ENCODE measurements at places on chromosomes 5 and 9.

- DNase-seq, result no peak
Measured at GRCh38 chr5:107195890-107196395, 474.8 kb downstream of the EFNA5 start.

- DNase-seq, result no peak
Measured at GRCh38 chr5:76469656-76470290, 66.7 kb downstream of the IQGAP2 start.

GRCh38 chr9:2319421-2319820 lies 302.2 kb upstream of the VLDLR start:
- no peak for DNase-seq

GRCh38 chr5:28691526-28691925 lies 1653.1 kb upstream of the CDH9 start:
- DNase-seq, result no peak

GRCh38 chr9:74443036-74443750 lies 53.9 kb upstream of the RORB start:
- DNase-seq, result no peak

DNA sequence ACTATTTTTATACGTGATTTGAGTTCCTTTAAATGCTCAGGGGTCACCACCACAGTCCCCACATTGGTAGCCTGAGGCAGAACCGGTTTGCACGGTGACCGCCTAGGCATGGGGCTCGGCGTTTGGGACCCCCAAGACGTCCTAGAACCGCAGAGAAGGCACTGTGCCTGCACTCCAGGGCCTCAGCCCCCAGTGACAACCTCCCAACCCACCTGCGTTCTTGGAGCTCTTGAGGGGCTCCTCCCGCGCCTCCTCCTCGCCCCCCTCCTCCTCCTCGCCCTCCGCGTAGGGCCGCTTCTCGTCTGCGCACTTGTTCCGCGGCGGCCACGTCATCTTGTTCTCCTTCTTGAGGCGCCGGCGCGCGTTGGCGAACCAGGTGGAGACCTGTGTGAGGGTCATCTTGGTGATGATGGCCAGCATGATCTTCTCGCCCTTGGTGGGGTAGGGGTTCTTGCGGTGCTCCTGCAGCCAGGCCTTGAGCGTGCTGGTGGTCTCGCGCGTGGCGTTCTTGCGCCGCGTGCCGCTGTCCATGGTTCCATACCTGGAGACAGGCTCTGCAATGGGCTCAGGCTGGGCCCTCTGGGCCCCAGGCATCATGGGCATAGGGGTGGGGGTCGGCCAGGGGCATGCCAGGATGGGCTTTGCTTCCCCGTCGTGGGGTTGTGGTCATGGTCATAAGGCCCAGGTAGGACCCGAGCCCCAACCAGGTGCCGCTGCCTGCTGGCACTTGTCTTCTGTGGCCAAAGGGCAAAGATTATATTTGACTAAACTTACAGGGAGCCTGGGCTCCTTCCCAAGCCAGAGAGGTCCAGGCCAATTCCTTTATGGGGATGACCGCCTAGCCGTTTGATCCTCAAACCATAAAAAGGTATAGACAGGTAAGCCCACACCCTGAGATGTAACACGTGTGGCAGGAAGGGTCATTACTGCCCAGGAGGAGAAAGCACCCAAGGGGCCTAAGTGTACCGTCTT lies 3.1 kb downstream of the IRX4 start:
- DNase-seq, result no peak

GRCh38 chr9:88302579-88303324 lies 85.5 kb upstream of the SPIN1 start:
- no peak for DNase-seq

- DNase-seq, result no peak
Measured at GRCh38 chr9:93301911-93302541, 118.1 kb downstream of the WNK2 start.

DNA sequence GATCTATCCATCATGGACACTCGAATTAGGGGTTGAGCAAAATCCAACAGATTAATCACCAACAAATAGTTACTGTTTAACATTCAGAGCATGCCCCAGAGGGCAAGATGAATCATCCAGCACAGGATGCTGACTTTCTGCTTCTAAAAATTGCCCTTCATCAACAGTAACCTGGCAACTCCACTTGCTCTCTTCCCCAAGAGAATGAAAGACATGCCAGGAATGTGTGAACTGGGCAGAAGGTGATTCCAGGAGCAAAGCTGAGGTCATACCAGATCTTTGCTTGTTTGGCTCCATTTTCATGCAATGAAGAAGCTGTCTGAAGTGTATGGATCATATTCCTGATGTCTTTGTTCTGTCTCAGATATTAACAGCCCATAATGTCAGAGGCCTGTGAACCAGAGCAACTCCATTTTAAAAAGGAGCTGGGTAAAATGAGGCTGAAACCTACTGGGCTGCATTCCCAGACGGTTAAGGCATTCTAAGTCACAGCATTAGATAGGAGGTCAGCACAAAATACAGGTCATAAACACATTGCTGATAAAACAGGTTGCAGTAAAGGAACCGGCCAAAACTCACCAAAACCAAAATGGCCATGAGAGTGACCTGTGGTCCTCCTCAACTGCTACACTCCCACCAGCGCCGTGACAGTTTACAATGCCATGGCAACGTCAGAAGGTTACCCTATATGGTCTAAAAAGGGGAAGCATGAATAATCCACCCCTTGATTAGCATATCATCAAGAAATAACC lies 2.5 kb upstream of the ZNF367 start:
- DNase-seq, result peak; percentile 100

DNA sequence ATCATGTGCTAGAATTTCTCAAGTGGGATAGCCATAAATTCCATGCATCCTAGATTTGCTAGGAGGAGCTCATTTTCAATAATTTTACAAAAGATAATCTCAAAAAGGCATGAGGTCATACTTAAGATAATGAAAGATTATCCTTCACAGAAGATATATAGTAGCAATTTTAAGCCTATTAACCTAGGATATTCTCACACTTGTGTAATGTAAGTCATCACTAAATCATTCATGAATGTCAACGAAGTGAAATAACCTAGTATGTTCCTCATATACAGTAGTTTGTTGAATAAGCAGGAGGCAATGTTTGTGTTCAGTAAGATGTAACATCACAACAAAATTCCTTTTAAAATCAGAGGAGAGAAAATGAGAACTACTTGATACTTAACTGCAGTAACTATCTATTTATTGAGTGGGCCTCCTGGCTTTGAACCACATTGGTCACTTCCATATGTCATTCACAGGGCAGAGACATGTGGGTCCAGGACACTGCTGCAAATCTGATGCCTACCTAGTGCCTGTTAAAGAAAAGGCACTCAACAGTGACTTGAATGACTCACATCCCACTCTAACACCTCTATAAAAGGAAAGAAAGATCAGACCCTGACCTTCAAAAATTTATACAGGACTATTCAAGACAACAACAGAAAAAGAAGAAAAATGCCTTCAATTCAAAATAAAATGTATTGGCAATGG lies 8.2 kb downstream of the LIFR start:
- peak; percentile 10 for DNase-seq

DNA sequence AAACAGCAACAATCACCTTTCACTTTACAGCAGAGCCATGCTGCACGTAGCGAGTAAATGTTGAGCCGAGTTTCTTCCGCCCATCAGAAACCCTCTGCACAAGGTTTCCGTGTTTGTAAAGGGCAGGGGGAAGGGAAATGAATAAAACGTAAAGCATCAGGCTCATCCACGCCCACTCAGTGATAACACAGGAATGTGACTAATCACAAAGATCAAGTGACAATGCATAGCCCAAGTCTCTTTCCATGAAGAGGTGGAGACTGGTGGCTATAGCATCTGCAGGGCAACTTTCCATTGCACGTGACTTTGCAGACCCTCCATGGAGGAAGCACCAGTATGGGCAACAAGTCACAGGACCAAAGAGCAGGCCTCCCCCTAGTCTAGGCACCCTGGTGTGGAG lies 56.6 kb downstream of the CAMSAP1 start:
- DNase-seq, result peak; percentile 44

Data from A172 (cell line).